Sigmoid colon (tissue), 7 donors: ENCODE measurements at places on chromosomes 16 and 17.

- H3K27me3 ChIP-seq, result peaks cover 6% of the 10 kb centered on the region
- no peak for DNase-seq
- no peak overlapping the region for H3K4me3 ChIP-seq
- no peak overlapping the region for H3K27ac ChIP-seq
- H3K36me3 ChIP-seq, result no peaks in the 10 kb centered on the region
Observed at GRCh38 chr17:8753976-8754440, 4.3 kb downstream of the SPDYE4 start.

GRCh38 chr17:36602030-36602748 is 806 bp downstream of the MRM1 start:
- H3K27me3 ChIP-seq, result no peaks in the 10 kb centered on the region
- H3K4me3 ChIP-seq, result peak overlapping the region; percentile 97
- H3K27ac ChIP-seq, result peak overlapping the region; percentile 89
- H3K4me1 ChIP-seq, result no peaks in the 10 kb centered on the region
- no peaks in the 10 kb centered on the region for H3K36me3 ChIP-seq

- DNase-seq, result no peak
- peaks cover 7% of the 10 kb centered on the region for H3K36me3 ChIP-seq
- no peak overlapping the region for H3K4me3 ChIP-seq
- H3K27me3 ChIP-seq, result no peaks in the 10 kb centered on the region
- H3K4me1 ChIP-seq, result peaks cover 31% of the 10 kb centered on the region
Observed at GRCh38 chr17:64492481-64493109, 4.3 kb downstream of the POLG2 start.

DNA sequence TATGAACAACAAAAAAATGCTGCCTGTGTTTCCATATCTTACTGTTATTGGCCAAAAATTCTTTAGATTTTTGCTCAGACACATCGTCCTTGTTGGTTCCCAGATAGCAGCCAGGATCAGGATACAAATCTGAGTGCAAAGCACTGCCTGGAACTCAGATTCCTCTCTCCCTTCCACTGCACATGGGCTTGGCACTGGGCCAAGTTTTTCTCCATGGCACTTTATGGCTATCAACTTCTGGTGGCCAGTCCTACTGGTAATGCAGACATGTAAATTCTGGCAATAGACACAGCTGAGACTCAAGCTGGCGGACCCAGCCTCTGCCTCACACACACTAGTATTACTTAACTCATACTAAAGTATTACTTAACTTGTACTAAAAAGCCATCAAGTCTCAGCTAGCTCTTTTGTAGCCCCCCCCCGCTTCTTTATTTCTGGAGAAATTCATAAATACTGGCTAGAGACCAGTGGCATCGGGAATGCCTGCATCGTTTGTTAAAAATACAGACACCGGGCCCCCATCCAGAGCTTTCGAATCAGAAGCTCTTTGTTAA is 181.2 kb upstream of the COX10 start:
- H3K36me3 ChIP-seq, result no peaks in the 10 kb centered on the region
- no peak overlapping the region for H3K27ac ChIP-seq
- no peak overlapping the region for H3K4me3 ChIP-seq
- H3K27me3 ChIP-seq, result no peaks in the 10 kb centered on the region
- peaks cover 26% of the 10 kb centered on the region for H3K4me1 ChIP-seq

GRCh38 chr16:61900482-61900881 is 135.8 kb downstream of the CDH8 start:
- no peak overlapping the region for H3K4me3 ChIP-seq
- DNase-seq, result no peak
- no peaks in the 10 kb centered on the region for H3K4me1 ChIP-seq
- H3K27me3 ChIP-seq, result no peaks in the 10 kb centered on the region

GRCh38 chr16:70804153-70804733 is 3.3 kb upstream of the VAC14 start:
- peaks cover 18% of the 10 kb centered on the region for H3K4me1 ChIP-seq
- peaks cover 14% of the 10 kb centered on the region for H3K27me3 ChIP-seq
- no peak overlapping the region for H3K27ac ChIP-seq
- H3K36me3 ChIP-seq, result no peaks in the 10 kb centered on the region

GRCh38 chr16:89005201-89006035 is 28.4 kb upstream of the CBFA2T3 start:
- H3K27me3 ChIP-seq, result peaks cover 46% of the 10 kb centered on the region
- H3K4me1 ChIP-seq, result no peaks in the 10 kb centered on the region
- H3K36me3 ChIP-seq, result no peaks in the 10 kb centered on the region
- DNase-seq, result no peak

DNA sequence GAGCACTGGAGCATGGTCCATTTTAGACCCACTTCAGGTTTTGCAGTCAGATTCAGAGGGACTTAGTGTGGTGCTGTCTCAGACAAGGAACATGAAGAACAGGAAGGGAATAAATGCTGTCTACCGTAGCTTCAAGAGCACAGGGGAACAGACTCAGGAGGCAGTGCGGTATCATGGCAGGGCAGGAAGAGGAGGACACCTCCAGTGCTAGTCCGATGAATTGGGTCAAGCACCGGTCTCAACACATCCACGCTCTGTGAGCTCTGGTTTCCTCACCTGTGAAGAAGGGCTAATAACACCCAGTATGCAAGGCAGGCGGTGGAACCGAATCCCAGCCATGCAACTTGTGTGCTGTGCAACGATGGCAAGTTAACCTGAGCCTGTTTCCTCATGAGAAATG is 3.6 kb upstream of the ANKFY1 start:
- H3K27ac ChIP-seq, result no peak overlapping the region
- no peaks in the 10 kb centered on the region for H3K27me3 ChIP-seq
- H3K36me3 ChIP-seq, result no peaks in the 10 kb centered on the region
- no peak for DNase-seq

DNA sequence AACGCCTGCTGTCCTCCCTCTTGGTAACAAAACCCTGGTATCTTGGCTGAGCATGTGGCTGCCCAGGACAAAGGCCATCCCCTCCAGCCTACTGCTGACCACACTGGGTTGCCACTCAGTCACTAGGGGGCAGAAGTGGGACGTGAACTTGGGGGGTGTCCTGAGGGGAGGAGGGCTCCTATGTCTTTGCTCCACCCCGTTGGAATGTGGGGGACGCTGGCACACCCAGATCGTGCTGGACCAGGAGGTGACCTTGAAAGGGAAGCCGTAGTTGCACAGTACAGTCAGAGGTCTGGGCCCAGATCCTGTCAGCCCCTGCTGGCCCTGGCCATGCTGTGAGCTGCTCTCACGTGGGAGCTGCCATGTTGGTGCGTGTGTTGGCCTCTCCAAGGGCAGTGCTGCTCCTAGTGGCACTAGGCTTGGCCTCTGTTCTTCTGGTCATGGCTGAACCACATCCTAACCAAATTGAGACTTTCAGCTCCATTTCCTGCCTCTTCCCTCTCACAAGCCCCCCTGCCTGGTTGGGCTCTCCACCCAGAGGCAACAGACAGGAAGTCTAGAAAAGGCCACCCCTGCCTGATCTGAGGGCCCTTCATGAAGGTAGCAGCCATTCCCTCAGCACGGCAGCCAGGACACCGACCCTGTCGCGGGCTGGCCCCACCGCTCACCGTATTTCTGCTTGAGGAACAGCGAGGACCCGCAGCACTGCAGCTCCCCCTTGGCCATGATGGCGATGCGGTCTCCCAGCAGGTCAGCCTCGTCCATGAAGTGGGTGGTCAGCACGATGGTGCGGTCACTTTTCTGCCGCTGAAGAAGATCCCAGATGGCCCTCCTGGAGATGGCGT is 29.0 kb upstream of the RNPS1 start:
- H3K4me3 ChIP-seq, result no peak overlapping the region
- no peaks in the 10 kb centered on the region for H3K4me1 ChIP-seq

- peaks cover 49% of the 10 kb centered on the region for H3K36me3 ChIP-seq
- H3K4me1 ChIP-seq, result peaks cover 43% of the 10 kb centered on the region
- H3K27ac ChIP-seq, result no peak overlapping the region
- DNase-seq, result no peak
- H3K4me3 ChIP-seq, result no peak overlapping the region
Observed at GRCh38 chr17:67238991-67239390, 6.0 kb downstream of the HELZ start.
